ENCODE measurements at places on chromosomes 3 and 15.

DNA sequence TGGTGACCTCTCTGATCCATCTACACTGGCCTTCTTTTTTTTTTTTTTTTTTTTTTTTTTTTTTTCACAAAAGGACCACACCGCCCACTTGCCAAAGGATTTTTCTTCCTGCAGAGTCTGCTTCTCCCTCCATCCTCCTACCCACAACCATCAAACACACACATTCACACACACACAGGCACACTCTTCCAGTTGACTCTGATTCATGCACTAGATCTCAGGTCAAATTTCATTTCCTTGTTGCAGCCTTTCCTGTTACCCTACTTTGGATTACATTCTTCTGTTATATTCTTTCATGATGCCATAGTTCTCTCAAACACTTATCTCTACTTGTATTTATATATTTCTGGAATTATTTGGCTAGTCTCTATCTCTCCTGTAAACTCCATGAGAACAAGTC lies 133.9 kb downstream of the STAC start:
- H3K27me3 ChIP-seq: no peaks in the 10 kb centered on the region
- H3K36me3 ChIP-seq: no peaks in the 10 kb centered on the region
- H3K27ac ChIP-seq: no peak overlapping the region
- no peak overlapping the region for H3K4me3 ChIP-seq
- H3K4me1 ChIP-seq: no peaks in the 10 kb centered on the region
- DNase-seq: no peak

GRCh38 chr3:110593749-110594148 lies 477.9 kb upstream of the NECTIN3 start:
- no peak for DNase-seq
- H3K36me3 ChIP-seq: no peaks in the 10 kb centered on the region
- no peak overlapping the region for H3K27ac ChIP-seq
- H3K4me3 ChIP-seq: no peak overlapping the region

GRCh38 chr3:124730129-124730940 lies at the start of gene UMPS:
TSS of gene UMPS (plus strand) at chr3:124730452. CDS start at chr3:124730472, 20 bp downstream.
- H3K36me3 ChIP-seq: no peaks in the 10 kb centered on the region
- H3K27me3 ChIP-seq: peaks cover 20% of the 10 kb centered on the region
- DNase-seq: peak; percentile 76
- H3K4me3 ChIP-seq: peak within 1 kb of the TSS; percentile 97

GRCh38 chr3:7917443-7918151 lies 584.0 kb upstream of the LMCD1 start:
- no peak overlapping the region for H3K4me3 ChIP-seq
- no peaks in the 10 kb centered on the region for H3K4me1 ChIP-seq
- no peaks in the 10 kb centered on the region for H3K36me3 ChIP-seq
- DNase-seq: no peak

DNA sequence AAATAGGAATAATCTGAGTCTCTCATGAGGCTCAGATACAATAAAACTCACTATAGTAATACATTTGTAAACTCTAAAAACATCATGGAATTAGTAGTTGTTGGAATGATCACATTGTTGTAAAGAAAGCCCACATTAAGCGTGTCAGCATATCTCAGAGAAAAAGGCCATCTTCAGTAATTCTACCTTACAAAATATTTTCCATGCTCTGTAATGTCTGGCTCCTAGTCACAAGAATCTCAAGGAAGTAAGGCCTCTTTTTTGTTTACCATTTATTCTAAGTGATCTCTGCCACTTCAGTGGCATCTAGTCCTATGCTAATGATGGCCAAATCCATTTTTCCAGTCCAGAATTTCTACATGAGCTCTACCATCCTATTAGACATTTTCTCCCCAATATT lies 240.2 kb upstream of the ZNF717 start:
- no peak for DNase-seq
- no peak overlapping the region for H3K4me3 ChIP-seq

DNA sequence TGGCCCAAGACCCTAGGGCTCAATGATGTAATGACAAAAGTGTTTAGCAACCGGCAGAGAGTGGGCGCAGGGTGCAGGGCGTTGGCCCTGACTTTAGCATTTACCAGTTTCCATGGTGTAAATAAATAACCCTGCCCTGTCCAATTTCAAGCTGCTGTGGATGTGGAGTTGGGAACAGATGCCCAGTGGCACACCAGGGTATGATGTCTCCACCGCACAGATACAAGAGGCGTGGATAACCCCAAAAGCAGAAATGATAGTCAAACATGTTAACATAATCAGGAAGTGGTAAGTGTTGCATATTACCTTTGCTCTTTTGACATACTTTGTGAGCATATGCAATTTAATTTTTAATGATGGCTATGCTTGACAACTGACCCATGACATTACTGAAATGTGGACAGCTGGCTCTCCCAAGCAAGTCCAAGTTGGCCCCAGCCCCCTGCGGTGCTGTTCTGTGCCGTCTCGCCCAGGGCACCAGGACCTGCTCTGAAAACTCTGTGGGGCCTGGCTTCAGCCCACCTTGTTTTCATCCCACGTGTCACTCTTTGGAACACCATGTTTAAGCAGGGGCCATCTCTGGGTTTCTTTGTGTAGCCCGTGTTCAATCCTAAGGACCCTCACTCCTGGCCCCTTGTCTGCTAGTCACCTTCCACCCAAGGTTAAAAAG lies 10.8 kb upstream of the ANPEP start:
- no peaks in the 10 kb centered on the region for H3K36me3 ChIP-seq
- no peak overlapping the region for H3K4me3 ChIP-seq
- peaks cover 6% of the 10 kb centered on the region for H3K27me3 ChIP-seq
- no peak overlapping the region for H3K27ac ChIP-seq
- H3K4me1 ChIP-seq: peaks cover 28% of the 10 kb centered on the region
- DNase-seq: no peak

DNA sequence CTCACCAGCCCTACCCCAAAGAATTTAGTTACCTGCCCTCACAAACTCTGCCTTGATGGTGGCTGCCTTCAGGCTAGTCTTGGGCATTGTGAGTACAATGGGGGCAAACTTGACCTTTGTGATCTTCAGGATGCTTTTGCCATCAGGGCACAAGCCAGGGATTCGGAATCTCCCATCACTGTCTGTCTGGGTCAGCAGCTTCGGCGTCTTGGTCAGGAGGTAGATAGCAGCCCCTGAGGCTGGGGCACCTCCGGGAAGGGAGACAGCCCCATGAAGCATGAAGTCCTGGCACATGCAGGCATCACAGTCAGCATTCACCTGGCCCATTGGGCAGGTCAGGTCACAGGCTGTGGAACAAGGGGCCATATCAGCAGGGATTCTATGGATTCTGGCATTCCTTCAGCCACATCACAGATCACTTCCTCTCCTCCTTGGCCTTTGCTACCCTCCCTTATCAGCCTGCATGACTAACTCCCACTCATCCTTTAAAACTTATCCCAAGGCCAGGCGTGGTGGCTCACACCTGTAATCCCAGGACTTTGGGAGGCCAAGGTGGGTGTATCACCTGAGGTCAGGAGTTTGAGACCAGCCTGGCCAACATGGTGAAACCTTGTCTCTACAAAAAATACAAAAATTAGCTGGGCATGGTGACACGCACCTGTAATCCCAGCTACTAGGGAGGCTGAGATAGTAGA lies 6.9 kb downstream of the CILP start:
- DNase-seq: no peak
- H3K4me1 ChIP-seq: no peaks in the 10 kb centered on the region
- H3K4me3 ChIP-seq: no peak overlapping the region
- H3K27ac ChIP-seq: no peak overlapping the region

DNA sequence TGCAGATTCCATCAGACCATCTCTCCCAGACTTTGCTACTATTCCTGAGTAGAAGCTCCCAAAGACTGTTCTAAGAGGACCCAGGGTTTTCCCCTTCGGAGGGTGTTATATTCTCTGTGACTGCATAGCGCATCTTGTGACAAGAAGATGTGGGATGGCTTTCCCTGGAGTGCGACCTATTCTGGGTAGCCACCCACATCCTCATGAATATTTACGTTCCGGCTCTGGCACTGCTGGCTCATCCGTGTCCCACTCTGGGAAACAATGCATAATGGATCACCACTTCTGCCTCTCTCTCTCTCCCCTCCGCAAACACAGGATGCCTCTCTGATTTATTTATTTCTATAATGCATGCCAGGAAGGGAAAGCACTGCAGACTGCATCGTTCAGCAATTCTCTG lies 166.1 kb downstream of the PYDC2 start:
- DNase-seq: no peak
- H3K27me3 ChIP-seq: no peaks in the 10 kb centered on the region
- H3K4me1 ChIP-seq: no peaks in the 10 kb centered on the region
- no peak overlapping the region for H3K4me3 ChIP-seq

GRCh38 chr15:101521069-101521468 lies 31.6 kb upstream of the PCSK6 start:
- no peaks in the 10 kb centered on the region for H3K27me3 ChIP-seq
- no peak overlapping the region for H3K4me3 ChIP-seq
- no peaks in the 10 kb centered on the region for H3K4me1 ChIP-seq
- H3K27ac ChIP-seq: no peak overlapping the region

- no peaks in the 10 kb centered on the region for H3K27me3 ChIP-seq
- no peak overlapping the region for H3K27ac ChIP-seq
- H3K36me3 ChIP-seq: no peaks in the 10 kb centered on the region
- no peak for DNase-seq
Measured at GRCh38 chr3:160771811-160772459, 15.9 kb downstream of the PPM1L start.

GRCh38 chr15:70235347-70235746 lies 137.6 kb upstream of the TLE3 start:
- no peak overlapping the region for H3K27ac ChIP-seq
- H3K36me3 ChIP-seq: no peaks in the 10 kb centered on the region
- H3K27me3 ChIP-seq: no peaks in the 10 kb centered on the region
- no peaks in the 10 kb centered on the region for H3K4me1 ChIP-seq

- H3K4me3 ChIP-seq: no peak overlapping the region
- no peak overlapping the region for H3K27ac ChIP-seq
- DNase-seq: no peak
- H3K4me1 ChIP-seq: no peaks in the 10 kb centered on the region
- H3K27me3 ChIP-seq: no peaks in the 10 kb centered on the region
Measured at GRCh38 chr3:159824333-159824732, 164.3 kb upstream of the IL12A start.

GRCh38 chr3:150740733-150741496 lies 22.1 kb downstream of the SIAH2 start:
- H3K4me1 ChIP-seq: no peaks in the 10 kb centered on the region
- H3K4me3 ChIP-seq: no peak overlapping the region
- H3K27ac ChIP-seq: no peak overlapping the region
- DNase-seq: no peak
- H3K36me3 ChIP-seq: no peaks in the 10 kb centered on the region
- H3K27me3 ChIP-seq: no peaks in the 10 kb centered on the region

DNA sequence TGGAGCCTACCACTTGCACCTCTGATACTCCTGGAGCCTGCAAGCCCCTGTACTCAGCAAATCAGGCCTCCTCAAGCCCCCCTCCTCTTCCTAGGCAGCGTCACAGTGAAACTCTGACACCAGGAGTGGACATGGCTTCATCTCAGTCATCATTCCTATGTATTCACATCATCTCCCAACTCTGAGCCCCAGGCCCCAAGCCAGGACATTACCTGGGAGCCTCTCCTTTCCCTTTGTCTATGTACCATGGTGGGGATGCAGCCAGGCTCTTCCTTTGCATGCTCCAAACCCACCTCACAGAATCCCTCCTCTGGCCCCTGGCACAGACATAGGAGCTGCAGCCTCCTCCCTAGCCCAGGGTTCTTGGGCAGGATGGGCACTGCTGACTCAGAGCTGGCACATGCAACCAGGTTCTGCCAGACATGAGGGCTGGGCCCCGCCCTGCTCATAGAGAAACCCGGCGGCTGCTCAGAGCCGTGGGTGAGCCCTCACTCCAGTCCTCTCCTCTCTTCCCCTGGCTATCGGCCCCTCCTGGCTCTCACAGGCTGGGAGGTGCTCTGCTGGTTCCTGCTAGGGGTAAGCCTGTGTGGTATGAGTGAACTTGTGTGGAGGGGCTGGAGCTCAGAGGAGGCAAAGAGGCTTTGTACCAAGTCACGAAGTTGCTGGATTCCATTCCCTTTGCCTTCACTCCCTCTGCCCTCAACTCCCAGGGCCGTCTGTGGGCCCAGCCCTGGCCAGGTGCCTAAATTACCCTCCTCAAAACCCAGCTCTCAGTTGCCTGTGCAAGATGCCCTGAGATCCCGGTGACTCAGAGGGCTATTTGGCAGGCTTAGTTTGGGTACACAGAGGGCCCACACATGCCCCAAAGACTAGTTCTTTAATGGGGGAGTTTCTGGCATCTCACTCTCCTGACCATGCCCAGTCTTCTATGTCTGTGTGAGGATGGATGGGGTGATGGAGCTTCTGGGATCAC lies 1.9 kb upstream of the PLCD1 start:
- H3K36me3 ChIP-seq: no peaks in the 10 kb centered on the region
- peaks cover 13% of the 10 kb centered on the region for H3K4me1 ChIP-seq
- peak overlapping the region; percentile 97 for H3K27ac ChIP-seq
- no peak overlapping the region for H3K4me3 ChIP-seq

DNA sequence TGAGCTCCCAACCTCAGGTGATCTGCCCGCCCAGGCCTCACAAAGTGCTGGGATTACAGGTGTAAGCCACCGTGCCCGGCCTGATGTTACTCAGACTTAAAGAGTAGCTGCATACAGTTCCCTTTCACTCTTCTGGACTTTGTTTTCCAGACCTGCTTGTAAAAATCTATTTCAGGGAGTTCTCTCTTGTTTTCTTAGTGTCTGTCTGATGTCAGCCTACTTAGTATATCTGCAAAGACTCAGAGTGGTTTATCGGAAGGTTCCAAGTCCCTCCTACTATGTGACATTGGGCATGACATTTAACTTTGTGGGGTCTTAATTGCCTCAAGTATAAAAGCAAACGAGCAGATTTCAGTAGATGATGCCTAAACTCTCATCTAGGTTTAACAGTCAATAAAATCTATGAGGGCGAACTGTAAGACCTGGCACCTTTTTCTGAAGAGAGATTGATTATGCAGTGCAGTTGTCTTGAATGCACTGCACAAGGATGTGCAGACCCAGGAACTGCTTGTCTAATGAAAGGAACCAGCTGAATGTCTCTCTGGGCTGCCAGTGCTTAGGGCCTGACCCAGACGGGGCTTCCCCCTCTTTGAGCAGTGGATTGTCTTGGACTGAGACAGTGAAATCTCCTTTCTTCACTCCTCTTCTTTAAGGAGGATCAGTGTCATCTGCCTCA lies 301.4 kb downstream of the PTPRG start:
- H3K27me3 ChIP-seq: no peaks in the 10 kb centered on the region
- no peak for DNase-seq
- H3K27ac ChIP-seq: no peak overlapping the region
- peaks cover 16% of the 10 kb centered on the region for H3K4me1 ChIP-seq
- no peaks in the 10 kb centered on the region for H3K36me3 ChIP-seq
- H3K4me3 ChIP-seq: no peak overlapping the region

- H3K36me3 ChIP-seq: peaks cover 4% of the 10 kb centered on the region
- DNase-seq: no peak
- no peaks in the 10 kb centered on the region for H3K27me3 ChIP-seq
- H3K4me1 ChIP-seq: peaks cover 11% of the 10 kb centered on the region
- H3K4me3 ChIP-seq: no peak overlapping the region
Measured at GRCh38 chr3:32455609-32456428, 46.8 kb downstream of the CMTM6 start.

GRCh38 chr15:48592221-48592731 lies 53.2 kb downstream of the FBN1 start:
- peaks cover 13% of the 10 kb centered on the region for H3K4me1 ChIP-seq
- no peaks in the 10 kb centered on the region for H3K36me3 ChIP-seq
- DNase-seq: no peak
- no peaks in the 10 kb centered on the region for H3K27me3 ChIP-seq

Data from tibial nerve (tissue), 4 donors.